ENCODE measurements at places on chromosomes 4 and X.

DNA sequence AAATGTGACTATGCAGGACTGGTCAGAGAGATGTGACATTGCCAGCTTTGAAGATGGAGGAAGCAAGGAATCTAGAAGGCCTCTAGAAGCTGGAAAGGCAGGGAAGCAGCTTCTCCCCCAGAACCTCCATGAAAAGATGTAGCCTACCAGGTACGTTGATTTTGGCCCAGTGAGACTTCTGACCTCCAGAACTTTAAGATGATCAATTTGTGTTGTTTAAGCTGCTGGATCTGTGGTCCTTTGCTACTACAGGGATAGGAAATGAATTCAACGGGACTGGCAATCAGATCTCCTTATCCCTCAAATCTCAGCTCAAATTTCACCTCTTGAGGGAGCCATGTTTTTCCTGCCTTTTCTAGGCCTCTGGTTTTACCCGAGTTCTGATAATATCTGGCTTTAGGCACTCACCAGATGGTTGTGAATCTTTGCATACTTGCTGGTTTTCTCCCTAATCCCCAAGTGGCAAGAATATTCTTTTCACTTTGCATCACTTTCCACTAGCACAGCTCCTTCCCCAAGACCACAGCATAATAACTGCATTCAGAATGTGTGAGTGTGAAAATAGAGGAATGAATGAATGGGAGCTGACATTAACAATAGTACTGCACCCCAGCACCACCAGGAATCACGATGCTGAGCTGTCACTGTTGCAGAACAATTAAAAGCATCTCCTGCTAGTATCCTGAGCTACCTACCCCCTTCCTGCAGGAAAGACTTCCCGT is 25.5 kb upstream of the TMSB4X start:
- no peak for DNase-seq

- no peak for DNase-seq
Observed at GRCh38 chrX:109622270-109622669, 2.7 kb downstream of the KCNE5 start.

- DNase-seq: no peak
Observed at GRCh38 chrX:29468911-29469494, 746.4 kb upstream of the MAGEB2 start.

GRCh38 chr4:156754832-156755570 is 216.6 kb downstream of the PDGFC start:
- DNase-seq: no peak

DNA sequence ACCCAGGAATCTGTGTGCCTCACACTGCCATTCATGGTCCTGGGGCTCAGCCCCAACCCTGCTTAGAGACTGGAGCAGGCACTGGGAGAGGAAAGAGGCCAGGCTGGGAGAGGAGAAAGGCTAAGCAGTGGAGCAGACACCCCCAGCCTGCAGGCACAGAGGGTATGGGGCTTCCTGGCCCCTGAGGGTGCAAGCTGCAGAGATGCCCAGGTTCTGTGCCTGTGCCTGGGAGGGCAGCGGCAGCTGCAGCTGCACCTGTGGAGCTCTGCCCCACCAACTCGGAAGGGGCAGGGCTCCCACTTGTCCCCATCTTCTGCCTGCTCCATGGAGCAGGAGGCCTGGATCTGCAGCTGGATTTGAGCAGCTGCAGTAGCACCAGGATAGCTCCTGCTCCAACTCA is 47.9 kb downstream of the DMP1 start:
- DNase-seq: no peak

- DNase-seq: no peak
Observed at GRCh38 chrX:32778965-32779364, 432.4 kb downstream of the DMD start.

GRCh38 chr4:102733084-102733483 is 27.7 kb downstream of the MANBA start:
- no peak for DNase-seq

- no peak for DNase-seq
Observed at GRCh38 chr4:77881460-77882295, 19.0 kb downstream of the MRPL1 start.

DNA sequence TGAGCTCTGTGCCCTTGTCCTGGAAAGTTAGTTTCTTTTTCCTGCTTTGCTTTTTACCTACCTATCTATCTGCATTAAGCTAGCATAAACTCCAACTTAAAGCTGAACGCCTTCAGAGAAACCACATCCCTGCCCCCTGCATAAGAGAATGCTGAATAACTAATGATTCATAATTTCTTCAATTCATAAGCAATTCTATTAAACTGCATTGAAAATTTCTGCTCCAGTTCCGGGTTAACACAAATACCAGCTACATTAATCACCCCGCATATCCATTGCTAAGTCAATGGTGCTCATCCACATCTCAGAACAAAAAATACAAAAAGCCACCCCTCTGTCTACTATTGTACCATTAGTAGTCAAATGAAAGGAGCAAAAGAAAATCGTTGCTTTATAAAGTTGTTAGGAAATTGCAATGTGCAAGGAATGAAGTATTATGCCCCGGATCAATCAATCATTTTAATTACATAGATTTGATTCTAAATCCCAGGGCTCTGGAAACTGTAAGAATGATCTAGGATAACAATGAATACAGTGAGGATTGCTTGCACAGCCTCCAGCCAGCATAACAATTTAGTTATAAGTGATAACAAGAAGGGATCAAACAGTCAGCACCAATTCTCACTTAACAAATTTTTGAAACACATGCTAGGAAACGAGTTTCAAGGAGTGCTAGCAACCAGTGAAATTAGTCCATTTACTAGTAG is 106.8 kb downstream of the ELOVL6 start:
- DNase-seq: no peak

DNA sequence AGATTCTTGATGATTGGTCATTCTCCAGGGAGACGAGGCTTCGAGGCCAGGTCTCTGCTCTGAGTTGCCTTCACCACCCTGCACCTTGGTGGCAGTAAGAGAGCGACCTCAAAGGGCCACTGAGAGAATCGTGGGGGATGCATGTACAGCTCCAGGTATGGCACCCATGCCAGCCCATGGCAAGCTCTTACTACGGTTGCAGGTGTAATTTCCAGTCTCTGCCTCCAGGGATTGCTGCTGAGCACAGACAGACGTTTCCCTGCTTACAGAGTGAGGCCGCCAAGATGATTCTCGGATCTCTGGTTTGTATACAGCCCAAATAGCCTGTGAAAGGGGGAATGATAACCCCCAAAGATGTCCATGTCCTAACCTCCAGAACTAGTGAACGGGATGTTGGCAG is 16.3 kb upstream of the DRD5 start:
- DNase-seq: no peak

- no peak for DNase-seq
Observed at GRCh38 chrX:68895341-68895755, 66.5 kb downstream of the EFNB1 start.

GRCh38 chr4:70359115-70359661 is 1.4 kb upstream of the SMR3A start:
- no peak for DNase-seq

- DNase-seq: no peak
Observed at GRCh38 chrX:10146346-10146745, 10.4 kb upstream of the CLCN4 start.

DNA sequence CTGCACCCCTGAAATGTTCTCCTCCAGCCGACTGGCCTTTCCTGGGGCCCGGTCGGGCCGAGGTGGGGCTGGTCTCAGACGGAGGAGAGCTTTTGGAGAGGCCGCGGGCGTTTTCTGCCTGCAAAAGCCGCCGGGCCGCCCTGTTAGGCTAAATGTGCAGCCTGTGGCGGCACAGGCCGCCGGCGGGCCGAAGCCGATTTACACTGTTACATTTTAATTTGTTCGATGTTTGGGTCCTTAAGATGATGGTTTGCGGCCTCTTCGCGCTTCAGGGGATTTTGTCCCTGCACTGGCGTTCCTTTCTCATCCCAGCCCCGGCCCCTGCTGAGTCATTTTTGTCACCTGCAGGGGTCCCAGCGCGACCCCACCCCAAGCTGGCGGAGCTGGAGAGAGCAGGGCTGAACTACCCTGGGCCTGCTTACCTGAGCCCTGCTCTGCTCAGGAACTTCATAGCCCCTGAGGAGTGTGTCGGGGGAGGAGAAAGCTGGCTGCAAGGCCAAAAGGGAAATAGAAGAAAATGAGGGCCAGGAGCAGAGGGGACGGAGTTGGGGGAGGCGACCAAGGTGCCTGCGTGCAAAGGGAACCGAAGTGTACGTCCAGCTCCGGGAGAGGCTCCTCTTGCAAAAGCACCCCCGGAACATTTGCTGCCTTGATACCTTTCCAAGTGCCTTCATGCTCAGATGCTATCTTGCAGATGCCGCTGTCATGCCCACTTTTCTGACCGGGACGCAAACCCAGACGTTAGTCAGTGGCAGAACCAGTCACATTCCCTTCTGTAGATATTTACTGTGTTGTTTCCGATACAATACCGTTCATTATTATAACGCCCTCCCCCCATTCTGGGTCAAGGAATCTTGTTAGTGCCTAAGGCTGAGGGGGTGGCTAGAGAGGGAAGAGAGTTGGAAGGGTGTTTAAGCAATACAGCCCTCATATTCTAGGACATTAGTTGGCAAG is 977 bp upstream of the RBBP7 start:
- DNase-seq: no peak

- DNase-seq: no peak
Observed at GRCh38 chrX:151085207-151085606, 91.2 kb upstream of the GPR50 start.

DNA sequence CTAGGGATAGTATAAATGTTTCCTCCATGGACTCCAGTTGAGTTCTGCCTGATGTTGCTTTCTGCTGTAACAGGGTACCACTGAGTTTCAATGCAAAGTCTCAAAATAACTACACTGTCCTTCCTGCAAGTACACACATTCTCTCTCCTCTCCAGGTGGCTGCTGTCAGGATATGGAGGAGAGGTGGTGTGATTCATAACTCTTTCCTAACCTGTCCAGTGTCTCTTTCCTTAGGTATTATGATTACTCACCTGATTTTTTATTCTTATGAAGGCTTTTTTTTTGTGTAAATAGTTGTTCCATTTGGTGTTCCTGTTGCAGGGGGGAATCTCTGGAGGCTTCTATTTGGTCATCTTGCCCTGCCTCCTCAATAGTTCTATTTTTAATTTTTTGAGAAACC is 39.8 kb upstream of the POF1B start:
- no peak for DNase-seq

DNA sequence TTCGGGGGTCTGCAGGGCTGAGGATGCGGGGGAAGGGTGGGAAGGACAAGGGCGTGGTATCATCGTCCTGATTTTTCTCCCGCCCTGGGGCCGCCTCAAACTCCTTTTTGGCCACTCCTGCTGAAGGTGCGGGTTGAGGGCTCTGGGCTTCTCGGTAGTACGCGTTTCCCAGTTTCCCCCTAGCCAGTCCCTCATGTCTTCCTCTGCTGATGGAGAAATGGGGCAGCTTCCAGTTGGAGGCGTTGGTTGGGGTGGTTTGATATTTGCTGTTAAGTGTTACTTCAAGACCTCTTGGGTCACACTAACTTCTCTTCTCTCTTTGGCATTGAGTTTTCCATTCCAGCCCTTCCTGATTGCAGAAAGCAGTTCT is 482 bp downstream of the GSTCD start:
- peak; percentile 26 for DNase-seq

GRCh38 chrX:45710081-45710801 is 509.6 kb upstream of the DIPK2B start:
- no peak for DNase-seq

DNA sequence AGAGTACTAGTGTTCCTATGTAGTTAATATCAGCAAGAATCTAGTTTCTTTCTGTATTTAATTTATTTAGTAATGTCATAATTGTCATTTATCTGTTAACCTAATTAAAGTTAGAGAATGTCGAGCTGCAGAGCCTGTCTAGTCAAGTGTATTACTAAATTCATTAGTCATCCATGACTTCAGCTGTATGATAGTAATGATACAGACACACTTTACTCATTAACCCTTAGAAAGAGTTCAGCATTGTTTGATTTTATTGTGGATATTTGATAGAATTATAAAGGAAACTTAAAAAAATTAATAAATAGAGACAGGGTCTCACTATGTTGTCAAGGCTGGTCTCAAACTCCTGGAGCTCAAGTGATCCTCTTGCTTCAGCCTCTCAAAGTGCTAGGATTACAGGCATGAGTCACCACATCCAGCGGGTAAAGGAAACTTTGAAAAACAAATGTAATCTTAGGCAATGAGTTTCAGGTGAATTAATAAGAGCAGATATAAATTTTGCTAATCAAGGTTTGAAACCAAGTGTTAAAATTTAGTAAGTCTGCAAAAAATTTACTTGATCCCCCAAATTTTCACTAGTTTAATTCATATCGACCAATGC is 110.6 kb downstream of the ANK2 start:
- no peak for DNase-seq

- DNase-seq: no peak
Observed at GRCh38 chrX:103405009-103405333, 28.6 kb downstream of the BEX3 start.

DNA sequence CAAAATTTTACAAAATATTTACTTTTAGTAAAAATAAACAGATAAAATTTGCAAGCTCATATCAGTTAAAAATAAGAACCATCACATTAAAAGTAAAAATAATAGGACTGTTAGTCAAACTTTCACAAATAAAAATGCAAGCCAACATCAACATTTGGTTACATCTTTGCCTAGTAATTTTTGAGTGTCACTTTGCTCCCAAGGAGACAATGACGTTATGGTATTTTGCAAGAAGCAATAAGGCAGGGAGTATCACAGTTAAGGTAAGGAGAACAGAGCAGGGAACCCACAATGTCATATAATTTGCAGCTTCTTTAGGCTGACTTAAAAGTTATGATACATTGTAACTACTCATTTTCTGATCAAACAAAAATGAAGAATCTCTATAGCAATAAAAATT is 98.7 kb downstream of the ATP8A1 start:
- no peak for DNase-seq

DNA sequence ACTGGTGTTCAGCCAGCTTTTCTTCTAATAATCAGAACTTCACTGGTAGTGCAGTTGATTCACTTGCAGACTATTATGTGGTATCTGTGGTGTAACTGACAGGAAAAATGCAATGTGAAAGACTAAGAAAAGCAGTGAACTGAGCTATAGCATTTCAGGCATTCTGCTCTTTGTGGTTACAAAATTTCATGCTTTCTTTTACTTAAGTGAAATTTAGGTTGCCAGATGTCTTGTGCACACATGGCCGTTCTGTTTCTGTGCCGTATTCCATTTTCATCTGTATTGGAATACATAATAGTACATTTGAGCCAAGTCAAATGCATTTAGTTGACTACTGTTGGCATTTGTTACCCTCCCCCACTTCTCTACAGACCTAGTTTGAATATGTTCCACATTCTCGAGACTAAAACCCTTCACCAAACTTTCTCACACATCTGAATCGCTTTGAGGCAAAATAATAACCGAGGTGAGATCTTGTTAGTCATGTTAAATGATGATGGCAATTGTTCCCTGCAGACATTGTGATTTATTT is 8.2 kb downstream of the RTL3 start:
- DNase-seq: peak; percentile 14

- DNase-seq: peak; percentile 8
Observed at GRCh38 chr4:115851918-115852766, 738.7 kb upstream of the NDST4 start.

- no peak for DNase-seq
Observed at GRCh38 chr4:102319594-102319993, 25.7 kb downstream of the SLC39A8 start.

- no peak for DNase-seq
Observed at GRCh38 chrX:84475101-84475500, 27.2 kb downstream of the HDX start.

- DNase-seq: no peak
Observed at GRCh38 chr4:76605099-76605563, 170.1 kb downstream of the SHROOM3 start.

- no peak for DNase-seq
Observed at GRCh38 chr4:87525636-87526295, 3.4 kb downstream of the SPARCL1 start.

- no peak for DNase-seq
Observed at GRCh38 chr4:111979921-111980320, 165.3 kb upstream of the FAM241A start.

Measured in CD4-positive, alpha-beta T cell treated with Interleukin-17A for 1 hour (primary cell).